ACHN (cell line): ENCODE measurements at places on chromosomes 1 and 21.

DNA sequence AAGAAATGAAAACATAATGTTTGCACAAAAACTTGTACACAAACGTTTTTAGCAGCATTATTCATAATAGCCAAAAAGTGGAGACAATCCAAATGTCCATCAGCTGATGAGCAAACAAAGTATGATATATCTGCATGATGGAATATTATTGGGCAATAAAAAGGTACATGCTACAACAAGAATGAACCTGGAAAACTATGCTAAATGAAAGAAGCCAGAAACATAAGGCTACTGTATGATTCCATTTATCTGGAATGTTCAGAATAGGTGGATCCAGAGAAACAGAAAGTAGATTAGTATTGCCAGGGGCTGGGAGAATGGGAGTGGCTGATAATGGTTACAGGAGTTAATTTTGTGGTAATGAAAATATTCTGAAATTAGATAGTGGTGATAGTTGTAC is 19.0 kb downstream of the FBXO28 start:
- DNase-seq = no peak

GRCh38 chr1:29358183-29358582 is 121.9 kb downstream of the PTPRU start:
- no peak for DNase-seq

- DNase-seq = no peak
Measured at GRCh38 chr1:44273560-44274350, 60.5 kb downstream of the DMAP1 start.

- no peak for DNase-seq
Measured at GRCh38 chr1:57620605-57621004, 196.7 kb upstream of the DAB1 start.

DNA sequence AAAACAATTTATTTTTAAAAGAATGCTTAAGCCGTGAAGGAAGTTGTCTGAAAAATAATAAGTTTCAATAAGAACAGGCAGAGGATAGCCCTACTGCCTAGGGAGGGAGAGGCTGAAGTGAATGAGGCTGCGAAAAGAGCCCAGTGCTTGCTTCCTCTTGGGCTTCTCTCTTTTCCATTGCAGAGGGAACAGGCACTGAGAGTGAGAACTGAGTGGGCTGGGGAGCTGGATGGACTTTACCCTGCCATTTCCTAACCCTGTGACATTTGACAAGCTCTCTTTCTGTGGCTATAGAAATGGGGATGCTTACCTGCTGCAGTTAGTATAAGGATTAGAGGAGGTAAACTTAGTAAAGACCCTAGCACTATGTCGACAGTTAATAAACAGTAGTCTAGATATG is 30.0 kb downstream of the TENT5C start:
- no peak for DNase-seq
